KBM-7 (cell line): ENCODE measurements at places on chromosomes 7 and 10.

- DNase-seq: no peak
Observed at GRCh38 chr10:132522521-132523411, 14.8 kb upstream of the INPP5A start.

- DNase-seq: no peak
Observed at GRCh38 chr7:140330128-140330527, 68.2 kb downstream of the SLC37A3 start.

DNA sequence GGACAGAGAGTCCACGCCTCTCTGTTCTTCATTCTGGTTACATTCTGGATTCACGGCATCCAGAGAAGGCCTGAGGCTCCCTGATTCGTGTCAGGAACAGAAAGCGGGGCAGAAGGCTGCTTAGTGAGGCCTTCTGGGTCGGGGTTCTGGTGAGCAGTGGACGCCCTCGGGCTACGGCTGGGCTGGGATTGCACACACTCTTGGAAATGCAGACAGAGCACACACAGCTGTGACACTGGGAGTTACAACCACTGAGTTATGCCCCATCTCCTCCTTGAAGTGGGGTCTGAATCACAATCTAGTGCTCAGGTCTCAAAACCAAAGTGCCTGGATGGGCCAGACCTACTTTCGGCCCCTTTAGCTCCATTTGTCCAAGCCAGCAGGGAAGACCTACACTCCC, 156.9 kb upstream of the GDF10 start:
- no peak for DNase-seq

GRCh38 chr7:4774658-4775249, 669 bp upstream of the AP5Z1 start:
- DNase-seq: no peak

DNA sequence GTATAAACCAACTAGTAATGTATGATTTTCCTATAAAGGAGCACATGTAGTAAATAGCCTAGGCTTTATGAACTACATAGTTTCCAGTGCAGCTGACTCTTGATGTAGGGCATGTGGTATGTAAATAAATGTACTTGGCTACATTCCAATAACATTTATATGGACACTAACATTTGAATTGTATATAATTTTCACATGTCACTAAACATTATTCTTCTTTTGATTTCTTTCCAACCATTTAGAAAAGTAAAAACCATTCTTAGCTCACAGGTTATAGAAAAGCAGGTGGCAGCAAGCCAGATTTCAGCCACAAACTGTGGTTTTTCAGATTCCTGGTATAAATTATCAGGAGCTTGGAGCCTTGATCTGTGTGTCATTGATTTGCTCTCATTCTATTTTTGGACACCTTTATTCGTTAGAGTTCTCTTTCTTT, 1182.0 kb downstream of the CNTNAP2 start:
- DNase-seq: no peak

GRCh38 chr7:22996470-22996869, 17.5 kb downstream of the HYCC1 start:
- peak; percentile 25 for DNase-seq

DNA sequence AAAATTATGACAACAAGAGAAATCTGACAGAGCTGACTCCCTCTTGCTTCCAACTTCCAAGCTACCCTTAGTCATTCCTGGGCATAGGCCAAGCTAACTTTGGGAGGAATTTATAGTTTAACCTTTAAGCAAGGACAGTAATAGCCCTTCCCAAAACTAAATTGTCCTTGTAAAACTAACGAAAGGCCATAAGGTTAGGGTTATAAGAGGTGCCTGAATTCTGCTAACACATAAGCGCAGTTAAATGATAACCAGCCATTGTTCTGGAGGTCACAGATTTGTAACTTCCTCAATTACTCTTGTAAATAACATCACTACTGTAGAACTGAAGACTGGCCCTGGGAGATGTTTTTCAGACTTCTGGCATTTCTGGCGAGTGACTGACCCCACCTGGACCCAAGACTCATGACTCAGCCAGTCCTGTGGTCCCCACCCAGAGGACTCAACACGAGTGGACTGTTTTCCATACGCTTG, 481.2 kb downstream of the KCNMA1 start:
- no peak for DNase-seq

DNA sequence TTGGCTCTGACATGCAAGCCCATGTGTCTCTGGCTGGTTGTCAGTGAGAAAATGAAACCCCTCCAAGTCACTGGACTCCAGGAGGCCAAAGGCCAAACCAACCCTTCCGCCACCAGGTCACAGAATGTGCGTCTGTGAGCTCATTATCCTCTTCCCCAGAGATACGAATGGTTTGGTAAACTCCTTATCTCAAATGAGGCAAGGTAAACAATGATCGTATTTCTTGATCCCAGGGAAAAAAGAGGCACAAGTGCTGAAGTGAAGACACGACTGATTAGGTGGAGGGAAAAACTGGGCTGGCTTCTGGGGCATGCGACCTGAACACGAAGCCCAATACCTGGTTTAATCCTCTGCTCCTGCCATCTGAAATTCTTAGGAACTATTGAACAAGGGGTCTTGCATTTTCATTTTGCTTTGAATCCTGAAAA, 70.6 kb upstream of the ARID5B start:
- no peak for DNase-seq

DNA sequence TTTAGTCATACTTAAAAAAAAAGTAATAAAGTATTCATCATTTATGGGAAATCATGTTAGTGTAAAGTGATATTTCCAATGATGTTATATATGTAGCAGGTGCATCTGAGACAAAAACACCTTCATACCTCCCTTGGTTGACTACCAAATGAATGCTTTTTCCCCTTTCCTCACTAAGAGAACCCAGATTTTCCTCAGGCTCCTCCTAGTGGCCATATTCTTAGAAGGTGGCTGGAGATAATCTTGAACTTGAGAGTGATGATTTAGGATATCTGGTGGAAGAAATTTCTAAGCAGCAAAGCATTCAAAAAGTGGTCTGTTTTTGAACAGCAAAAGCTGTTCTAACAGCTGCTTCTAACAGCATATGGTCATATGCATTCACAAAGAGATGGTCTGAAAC, 16.8 kb upstream of the DNAH11 start:
- DNase-seq: peak; percentile 27

- peak; percentile 45 for DNase-seq
Observed at GRCh38 chr7:99499371-99499720, 735 bp downstream of the ZNF394 start.

GRCh38 chr10:35208536-35208935, 81.9 kb downstream of the CREM start:
- DNase-seq: no peak

DNA sequence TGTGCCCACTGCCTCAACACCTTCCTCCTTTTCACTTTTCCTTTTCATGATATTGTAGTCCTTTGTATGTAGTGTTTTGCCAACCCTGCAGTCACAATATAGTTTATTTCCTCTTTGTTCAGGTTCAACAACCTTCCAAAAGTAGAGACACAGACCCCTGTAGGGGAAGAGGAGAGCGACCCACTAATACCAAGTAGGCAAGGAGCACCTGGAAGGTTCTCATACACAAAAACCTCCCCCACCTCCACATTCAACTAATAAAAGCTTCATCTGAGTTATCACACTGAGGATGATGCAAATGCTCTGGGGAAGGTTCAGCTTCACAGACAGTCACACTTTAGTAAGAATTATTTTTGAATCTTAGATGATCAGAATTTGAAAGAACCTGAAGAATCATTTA, 41.6 kb downstream of the PIK3AP1 start:
- no peak for DNase-seq

DNA sequence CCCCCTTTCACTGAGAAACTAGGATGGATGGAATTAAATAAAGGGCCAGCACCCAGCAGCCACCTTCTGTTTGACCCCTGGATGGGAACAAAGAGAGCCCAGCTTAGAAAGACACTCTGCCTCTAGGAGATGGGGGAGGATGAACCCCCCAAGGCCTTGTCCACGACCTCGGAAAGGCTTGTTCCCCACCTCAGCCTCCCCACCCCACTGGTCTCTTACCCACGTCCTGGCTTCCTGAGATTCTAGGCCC, 9.7 kb downstream of the ITPRIP start:
- no peak for DNase-seq

DNA sequence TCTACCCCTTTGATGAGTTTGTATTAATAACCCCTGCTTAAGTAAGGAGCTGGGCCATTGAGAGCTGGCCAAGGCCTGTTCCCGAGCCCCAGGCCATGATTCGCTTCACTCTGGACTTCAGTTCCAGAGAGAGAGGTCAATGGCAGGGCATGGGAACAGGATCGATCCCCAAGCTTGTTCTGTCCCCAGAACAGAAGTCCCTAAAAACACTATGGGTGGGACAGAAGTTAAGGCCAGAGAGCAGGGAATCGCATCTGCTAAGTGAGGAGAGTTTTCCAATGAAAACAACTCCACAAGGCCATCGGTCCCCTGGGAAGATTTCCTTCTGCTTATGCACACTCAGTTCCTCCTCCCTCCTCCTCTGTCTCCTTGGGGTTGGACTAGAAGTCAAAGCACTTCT, 159.6 kb downstream of the LSM5 start:
- DNase-seq: no peak

DNA sequence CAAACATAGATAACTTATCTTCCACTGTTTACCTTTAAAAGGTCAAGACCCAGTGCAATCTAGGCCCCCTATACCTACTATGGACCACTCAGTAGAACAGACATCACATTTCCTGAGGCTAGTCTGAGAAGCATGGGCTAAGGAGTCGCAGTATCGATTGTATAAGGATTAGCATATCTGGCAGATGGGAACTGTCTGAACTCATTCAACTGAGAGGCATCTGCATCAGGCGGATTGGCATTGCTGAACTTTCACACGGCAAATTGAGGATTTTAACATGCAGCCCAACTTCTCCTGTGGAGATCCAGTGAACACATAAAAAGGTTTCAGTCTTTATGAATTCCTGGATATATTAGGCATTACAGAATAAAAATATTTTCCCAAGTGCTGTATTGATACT, 89.1 kb upstream of the LRGUK start:
- no peak for DNase-seq

DNA sequence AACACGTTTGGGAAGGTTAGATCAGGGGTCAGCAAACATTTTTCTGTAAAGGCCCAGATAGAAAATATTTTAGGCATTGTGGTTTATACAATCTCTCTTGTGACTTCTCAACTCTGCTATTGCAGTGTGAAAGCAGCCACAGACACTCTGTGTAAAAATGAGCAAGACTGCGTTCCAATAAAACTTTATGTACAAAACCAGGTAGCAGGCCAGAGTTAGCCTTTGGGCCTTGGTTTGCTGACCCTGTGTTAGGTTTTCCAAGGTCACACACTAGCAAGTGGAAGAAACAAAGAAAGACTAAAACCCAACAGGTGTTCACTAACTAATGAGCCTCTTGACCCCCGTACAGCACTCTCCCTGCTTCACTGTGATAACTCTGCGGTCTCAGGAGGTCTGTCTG, 14.9 kb upstream of the PAXIP1 start:
- DNase-seq: no peak

DNA sequence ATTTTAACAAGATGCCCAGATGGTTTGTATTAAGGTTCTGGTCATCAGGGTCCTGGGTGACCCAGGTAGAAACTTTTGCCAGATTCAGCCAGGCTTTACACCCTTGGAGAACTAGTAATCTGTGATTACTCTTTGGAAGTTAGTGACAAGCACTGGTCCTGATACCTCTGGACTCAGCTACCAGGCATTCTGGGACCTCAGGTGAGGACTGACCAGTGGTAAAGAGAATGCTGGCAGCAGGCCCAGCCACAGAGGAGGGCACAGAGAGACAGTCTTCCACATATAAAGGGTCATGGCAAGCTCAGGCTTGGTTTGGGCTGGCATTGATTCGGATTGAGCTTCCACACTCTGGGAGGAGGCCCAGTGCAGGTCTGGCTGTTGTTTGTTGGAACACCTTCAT, 112.0 kb upstream of the CHST15 start:
- no peak for DNase-seq

GRCh38 chr7:131919920-131920709, 363.7 kb upstream of the PODXL start:
- DNase-seq: no peak

GRCh38 chr7:76403780-76404494, 5.6 kb downstream of the SSC4D start:
- peak; percentile 93 for DNase-seq

GRCh38 chr10:121774404-121774803, 153.4 kb downstream of the ATE1 start:
- DNase-seq: no peak

DNA sequence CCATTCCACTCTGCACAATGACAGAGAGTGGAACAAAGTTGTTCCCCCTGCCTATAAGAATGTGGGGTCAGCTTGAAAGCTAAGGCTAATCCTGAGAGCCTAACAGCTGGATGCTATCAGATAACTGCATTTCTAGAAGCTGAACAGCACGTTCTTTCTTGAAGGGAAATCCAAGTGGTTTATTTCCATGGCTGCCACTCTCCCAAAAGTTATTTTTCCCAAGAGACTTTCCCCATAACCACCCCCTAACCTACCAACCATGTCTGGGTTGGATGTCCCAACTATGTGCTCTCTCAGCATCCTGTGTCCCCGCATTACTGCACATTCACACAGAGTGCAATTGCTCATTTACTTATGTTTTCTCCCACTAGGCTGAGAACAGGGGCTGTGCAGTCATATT, 140.7 kb upstream of the ANKRD1 start:
- DNase-seq: no peak

DNA sequence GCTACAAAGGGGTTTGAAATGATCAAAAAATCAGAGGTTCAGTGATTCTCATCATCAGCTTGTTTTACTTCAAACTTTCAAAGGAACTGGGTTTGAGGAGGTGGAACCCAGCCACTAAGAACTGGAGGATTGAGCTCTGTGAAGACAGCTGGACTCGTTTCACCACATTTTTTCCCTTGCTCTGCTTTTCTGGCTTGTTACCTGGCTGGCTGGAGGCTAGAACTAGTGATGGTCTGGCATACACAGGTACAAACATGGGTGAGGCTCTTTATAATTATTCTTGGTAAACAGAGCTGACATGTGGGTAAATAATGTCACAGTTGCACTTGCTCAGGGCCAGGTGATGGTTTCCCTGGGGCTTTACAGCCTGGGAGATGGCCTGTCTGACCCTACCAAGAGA, 352.5 kb downstream of the FGFR2 start:
- DNase-seq: no peak

- DNase-seq: no peak
Observed at GRCh38 chr7:55065511-55066229, 46.9 kb downstream of the EGFR start.

DNA sequence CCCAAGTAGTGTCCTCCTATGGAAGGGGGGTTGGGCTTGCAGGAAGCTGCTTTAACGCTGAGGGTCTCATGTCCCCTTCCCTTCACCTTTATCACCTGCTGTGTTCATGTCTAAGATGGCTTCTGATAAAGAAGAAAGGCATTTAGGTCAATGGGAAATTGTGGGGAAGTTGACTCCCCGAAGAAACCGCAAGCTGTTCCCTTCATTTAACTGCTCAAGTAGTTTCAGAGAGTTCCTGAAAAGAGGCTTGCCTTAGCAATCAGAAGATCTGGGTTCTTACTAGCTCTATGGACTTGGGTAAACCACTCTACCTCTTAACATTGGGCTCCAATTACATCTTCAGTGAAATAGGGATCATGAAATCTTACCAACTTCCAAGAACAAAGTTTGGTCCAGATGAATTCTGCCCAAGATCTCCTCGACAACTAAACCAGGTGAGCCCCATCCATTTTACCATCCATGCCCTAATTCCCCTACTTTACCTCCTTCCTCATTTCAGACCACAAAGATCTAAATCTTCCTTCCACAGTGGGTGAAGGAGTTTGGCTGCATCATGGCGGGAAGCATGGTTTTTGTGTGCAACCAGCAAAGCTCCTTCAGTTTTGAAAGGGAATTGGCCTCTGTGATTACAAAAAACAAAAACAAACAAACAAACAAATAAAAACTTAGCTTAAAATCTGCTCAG, 30.4 kb upstream of the UCN3 start:
- DNase-seq: peak; percentile 66

- DNase-seq: no peak
Observed at GRCh38 chr10:24494777-24495176, 228.9 kb downstream of the ARHGAP21 start.

GRCh38 chr7:80279760-80280159, 145.1 kb downstream of the GNAI1 start:
- no peak for DNase-seq
